Uterine smooth muscle cell (primary cell): ENCODE measurements at places on chromosomes 2 and 18. TPM values are rescaled to one million over a fixed set of nuclear protein-coding genes. Genes with fewer than 3 reads are reported as not detected.

The ALK gene
- total RNA-seq, result under 0.01 TPM in 1 of 2 replicates, not detected in the other

The FOXI3 gene
- not detected in 2 replicates for total RNA-seq

The STON1 gene
- total RNA-seq, result 8.2 and 20.9 TPM in 2 replicates

The ELP2 gene
- total RNA-seq, result 86.2 and 113 TPM in 2 replicates

The CFAP210 gene
- total RNA-seq, result under 0.01 TPM in 1 of 2 replicates, not detected in the other

The C2orf92 gene
- total RNA-seq, result 2.0 and 2.5 TPM in 2 replicates
